ENCODE measurements at places on chromosomes 6 and 20. TPM values are rescaled to one million over a fixed set of nuclear protein-coding genes. Genes with fewer than 3 reads are reported as not detected.

DNA sequence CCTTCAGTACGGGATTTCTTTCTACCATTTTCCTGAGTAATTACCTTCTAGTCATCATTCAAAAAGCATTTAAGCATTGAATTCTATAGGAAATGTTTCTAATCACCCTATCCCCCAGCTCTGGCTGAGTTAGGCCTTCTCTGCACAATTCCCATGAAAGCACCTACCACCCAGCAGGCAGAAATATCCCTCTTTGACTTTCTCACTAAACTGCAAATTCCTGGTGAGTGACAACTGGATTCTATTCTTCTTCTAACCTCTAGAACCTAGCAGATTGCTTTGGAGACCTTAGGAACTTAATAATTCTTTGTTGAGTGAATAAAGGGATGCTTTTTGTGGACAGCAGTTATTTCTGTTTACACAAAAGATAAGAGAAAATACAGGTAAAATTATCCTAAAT is 328.7 kb downstream of the LAMA2 start:
- DNase-seq = no peak

Gene ZC2HC1B
- total RNA-seq = not detected

DNA sequence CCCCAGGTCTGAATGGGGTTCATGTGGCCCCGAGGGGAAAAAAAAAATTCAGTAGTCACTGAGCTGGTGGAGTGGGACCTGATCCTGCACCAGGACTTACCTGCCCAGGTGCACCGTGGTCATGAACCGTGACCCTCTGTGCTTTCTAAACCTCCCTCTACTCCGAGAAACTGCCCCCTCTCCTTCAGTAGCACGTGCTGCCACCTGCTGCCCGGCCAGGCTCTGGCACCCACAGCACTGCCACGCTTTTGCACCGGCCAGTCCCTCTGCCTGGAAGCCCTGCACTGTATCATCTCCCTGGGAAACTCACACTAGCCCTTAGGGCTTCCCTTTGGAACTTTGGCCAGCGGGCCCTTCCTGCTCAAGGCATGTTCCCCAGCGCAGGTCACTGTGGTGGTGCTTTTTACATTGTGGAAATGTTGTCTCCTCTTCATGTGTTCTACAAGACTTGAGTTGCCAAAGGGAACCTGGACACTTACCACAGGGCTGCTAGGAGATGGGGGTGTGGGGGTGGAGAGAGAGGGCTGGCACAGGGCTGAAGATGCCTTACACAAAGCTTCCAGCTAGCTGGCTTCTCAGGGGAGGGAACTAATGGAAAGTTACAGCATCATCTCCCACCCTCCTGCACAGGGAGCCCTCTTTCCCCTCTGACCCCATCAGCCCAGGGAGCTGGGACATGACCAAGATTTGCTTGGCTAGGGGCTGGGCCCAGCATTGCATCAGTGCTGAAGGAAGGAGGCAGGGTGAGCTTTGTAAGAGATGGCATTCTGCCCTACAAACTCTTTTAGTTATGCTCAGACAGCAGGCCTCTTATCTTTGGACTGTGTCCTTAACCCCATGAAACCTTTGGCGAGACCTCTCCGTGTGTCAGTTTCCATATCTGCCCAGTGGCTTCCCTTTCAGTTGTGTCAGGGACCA is 2.5 kb upstream of the PTPRT start:
- no peak for DNase-seq

DNA sequence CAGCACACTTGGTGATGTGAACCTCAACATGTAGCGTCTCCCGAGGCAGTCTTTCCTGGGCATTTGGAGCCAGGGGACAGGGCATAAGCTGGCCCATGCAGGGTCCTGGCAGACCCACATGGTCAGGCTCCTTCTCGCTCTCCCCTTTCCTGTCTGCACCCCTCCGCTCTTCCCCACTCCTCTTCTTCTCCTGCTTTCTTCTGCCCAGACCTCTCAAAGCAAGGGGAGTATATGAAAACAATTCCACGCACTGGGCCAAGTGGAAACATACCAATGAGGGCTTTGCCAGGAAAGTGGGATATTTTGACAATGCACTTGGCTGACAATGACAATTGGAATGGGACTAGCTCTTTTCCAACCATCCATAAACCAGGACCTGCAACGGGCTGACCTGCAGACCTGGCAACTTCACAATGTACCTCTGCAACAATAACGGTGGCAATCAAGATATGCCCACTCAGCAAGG is 58.9 kb upstream of the TRAF3IP2 start:
- no peak for DNase-seq

GRCh38 chr6:165090242-165090641 is 219.2 kb downstream of the C6orf118 start:
- DNase-seq = no peak

Gene PRPH2
- 0.17 TPM for total RNA-seq

- no peak for DNase-seq
These were observed 546.0 kb upstream of the ARID1B start for GRCh38 chr6:156231026-156231765.

DNA sequence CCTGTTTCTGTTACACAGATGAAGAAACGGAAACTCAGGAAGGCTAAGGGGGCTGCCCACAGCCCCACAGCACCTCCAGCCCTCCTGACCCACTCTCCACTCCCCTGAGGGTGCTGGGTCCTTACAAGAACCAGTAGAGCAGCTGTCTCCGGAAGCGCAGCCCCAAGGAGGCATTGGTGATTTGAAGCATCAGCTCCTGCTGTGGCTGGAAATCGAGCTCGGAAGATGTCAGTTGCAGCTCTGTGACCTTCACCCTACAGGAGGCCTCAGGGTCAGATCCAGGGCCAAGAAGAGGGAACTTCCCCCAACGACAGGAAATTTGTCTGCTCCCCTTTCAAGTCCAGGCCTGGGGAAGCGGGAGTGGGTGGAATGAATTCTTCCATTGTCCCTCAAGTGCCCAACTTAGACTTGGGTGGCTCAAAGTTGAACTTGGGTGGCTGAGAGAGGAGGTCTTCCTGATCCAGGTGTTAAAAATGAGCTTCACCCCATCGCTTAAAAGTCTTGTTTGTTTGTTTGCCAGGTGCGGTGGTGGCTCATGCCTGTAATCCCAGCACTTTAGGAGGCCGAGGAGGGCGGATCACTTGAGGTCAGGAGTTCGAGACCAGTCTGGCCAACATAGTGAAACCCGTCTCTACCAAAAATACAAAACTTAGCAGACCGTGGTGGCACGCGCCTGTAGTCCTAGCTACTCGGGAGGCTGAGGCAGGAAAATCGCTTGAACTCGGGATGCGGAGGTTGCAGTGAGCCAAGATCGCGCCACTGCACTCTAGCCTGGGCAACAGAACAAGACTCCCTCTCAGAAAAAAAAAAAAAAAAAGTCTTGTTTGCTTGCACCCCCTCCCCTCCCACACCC is 1.9 kb downstream of the PLTP start:
- no peak for DNase-seq

GRCh38 chr6:84546427-84546914 is 217.9 kb downstream of the TBX18 start:
- peak; percentile 58 for DNase-seq

Gene BMP5
- total RNA-seq = not detected

DNA sequence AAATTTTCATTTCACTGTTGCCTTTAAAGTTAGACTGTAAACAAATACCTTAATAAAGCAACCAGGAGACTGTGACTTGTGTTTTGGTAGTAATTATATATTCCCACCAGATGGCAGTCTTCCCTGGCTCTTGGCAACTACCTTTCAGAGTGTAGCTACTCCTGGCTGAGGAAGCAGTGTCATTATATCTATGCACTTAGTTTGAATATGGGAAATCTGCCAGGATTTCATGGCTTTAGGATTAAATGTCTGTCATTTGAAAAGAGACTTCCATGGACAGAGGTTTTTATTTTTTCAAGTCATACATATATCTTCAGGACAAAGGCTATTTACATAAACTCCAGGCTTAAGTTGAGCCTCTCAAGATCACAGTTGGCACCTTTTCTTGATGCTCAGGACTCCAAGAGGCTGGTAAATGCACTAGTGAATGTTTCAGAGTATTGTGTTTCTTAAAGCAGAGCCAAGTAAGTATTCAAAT is 160.1 kb downstream of the C6orf58 start:
- DNase-seq = peak; percentile 71

GRCh38 chr6:23097566-23097965 is 528.2 kb downstream of the HDGFL1 start:
- no peak for DNase-seq

DNA sequence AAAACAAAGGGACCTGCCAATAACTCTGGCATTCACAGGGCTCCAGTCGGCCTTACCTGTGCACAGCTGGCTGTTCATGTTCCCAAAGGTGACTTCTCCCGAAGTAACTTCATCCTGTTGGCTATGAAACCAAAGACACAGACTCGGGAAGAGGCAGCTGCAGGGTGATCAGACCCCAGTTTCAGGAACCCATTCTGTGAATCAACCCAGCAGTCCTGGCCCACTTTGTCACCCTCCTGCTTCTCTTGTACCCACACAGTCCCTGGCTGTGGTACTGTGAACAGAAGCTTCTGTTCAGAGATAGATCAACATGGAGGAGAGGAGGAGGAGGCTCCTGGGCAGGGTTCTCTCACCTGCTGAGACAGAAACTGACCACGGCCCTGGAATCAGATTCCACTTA is 8.7 kb upstream of the PGC start:
- DNase-seq = no peak

Gene CEBPB
- 35.3 TPM for total RNA-seq

- no peak for DNase-seq
These were observed 33.2 kb downstream of the ADGRF5 start for GRCh38 chr6:46888578-46888977.

- DNase-seq = no peak
These were observed 88.3 kb upstream of the AFDN start for GRCh38 chr6:167738386-167738785.

DNA sequence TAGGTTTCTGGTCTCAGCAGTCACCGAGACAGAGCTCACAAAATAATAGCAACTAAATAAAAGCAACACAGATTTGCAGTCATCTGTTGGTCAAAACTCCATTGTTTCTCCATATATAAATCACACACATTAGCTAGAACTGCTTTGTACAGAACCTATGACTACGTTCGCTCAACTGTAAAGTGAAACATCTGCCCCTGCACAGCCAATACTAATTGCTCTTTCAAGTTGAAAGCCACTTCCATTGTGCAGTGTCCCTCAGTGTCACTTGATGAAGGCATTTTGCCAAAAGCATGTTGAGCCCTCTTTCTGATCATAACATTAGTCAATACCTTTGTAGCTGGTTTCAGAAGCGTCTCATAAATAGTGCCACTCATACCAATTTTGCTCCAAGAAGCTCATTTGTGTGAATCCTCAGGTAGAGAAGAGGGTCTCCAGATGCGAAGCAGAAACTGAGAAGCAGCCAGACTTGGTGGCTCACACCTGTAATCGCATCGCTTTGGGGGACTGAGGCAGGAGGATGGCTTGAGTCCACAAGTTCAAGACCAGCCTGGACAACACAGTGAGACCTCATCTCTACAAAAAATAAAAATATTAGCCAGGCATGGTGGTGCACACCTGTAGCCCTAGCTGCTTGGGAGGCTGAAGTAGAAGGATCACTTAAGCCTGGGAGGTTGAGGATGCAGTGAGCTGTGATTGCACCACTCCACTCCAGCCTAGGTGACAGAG is 68.9 kb downstream of the PERP start:
- peak; percentile 29 for DNase-seq

- peak; percentile 75 for DNase-seq
These were observed 108.2 kb upstream of the GMDS start for GRCh38 chr6:2353412-2354137.

DNA sequence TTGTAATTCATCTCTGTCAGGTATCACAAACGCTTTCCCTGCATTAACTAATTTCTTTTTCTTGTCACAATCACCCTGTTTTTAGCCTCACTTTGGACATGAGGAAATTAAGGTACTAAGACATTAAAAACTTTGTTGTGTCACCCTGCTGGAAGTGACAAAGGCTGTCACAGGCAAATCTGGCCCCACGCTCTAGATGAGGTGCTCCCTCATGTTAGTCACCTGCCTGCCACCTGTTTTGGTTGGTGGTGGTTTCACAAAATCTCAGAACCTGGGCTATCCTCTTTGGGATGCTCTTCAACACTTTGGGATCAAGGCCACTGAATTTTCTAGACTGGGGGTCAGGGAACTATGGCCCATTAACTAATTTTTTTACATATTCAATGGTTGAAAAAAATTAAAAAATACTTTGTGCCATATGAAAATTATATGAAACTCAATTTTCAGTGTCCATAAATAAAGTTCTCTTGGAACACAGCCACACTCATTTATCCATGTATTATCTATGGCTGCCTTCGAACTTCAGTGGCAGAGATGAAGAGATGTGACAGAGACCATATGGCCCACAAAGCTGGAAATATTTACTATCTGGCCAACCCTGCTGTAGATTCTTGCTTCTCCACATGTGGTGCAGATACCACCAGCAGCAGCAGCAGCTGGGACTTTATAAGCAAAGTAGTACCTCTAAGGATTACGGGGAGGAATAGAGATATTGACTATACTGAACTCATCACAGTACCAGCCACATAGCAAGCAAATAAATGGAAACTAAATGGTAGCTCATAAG is 16.1 kb upstream of the TNFAIP3 start:
- DNase-seq = no peak

DNA sequence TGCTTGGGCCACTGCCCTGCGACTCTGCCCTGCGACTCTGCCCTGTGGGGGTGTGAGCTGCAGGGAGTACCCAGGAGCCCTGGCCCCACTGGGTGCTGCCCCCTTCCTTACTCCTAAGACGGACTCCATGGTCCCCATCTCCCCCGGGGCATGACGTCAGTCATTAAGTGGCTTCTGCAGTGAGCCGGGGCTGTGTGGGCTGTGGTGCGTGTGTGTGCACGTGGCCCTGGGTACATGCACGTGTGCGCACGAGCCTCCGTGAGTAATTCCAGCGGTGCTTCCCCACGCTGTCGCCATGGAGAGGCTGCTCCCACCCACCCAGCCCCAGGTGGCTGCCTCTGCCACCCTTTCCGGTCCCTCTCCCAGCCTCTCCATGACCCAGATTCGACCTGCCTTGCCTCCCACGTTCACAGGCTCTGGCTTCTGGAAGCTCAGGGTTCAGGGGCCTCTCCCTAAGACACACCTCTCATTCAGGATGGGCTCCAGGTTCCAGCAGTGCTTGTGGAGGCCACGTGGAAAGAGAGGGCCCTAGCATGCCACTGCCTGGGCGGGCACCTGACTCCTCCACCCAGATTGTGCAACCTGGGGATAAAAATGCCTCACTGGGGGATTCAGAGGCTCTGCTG is 88.3 kb downstream of the DLGAP4 start:
- peak; percentile 19 for DNase-seq

- no peak for DNase-seq
These were observed 416.5 kb downstream of the CDC5L start for GRCh38 chr6:44804016-44804415.

- DNase-seq = no peak
These were observed 378.8 kb downstream of the CENPW start for GRCh38 chr6:126718600-126719327.

Measured in renal cortical epithelial cell (primary cell).